ENCODE measurements at places on chromosomes 2 and 18.

- peak; percentile 21 for DNase-seq
These were observed 116.0 kb downstream of the TNS1 start for GRCh38 chr2:217886720-217887309.

DNA sequence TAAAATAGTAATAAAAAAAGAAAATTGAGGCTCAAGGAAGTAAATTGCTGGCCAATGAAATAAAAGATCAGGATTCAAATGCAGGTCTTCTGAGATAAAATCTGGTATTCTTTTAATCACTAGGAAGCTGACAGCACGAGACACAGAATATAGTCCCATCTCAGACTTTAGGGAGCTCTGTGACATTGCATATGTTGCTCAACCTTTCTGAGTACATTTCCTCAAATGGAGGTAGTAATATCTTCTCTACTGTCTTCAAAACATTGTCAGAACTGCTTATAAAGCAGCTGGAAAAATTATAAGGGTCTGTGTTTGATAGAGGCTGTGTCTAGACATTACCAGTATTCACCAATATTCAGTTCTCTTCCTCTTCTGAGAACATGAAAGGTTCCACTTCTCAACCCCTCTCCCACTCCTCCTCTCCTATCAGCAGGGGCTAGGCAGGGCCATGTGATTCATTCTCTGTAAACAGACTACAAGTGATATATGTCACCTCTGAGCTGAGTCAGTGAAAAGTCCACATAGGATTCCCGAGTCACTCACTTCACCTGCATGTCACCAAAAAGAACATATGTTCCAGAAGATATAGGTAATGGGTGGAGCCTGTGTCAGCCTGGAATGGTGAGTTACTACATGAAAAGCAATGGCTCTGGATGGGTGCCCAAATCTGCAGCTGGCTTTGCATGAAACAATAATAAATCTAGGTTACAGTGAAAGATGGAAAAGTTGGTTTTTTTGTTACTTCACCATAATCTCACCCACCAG lies 7.1 kb downstream of the KCNE4 start:
- DNase-seq = no peak

DNA sequence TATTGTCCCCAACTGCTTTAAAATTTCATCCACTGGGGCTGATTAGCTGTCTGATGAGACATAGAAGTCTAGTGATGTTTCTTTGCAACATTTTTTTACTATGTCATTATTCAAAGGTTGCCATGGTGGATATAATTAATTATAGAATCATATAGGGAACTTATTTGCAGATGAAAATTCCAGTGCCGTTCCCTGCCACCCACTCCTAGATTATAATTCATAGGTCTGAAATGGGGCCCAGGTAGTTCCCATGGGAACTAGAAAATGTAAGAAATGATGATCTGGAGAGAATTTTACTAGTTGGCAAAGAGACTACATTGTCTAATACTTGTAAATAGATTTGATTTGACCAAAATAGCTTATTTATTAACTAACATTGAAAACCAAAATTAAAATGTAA lies 1496.5 kb upstream of the NXPH2 start:
- no peak for DNase-seq

- DNase-seq = no peak
These were observed 17.1 kb downstream of the SLC8A1 start for GRCh38 chr2:40434731-40435271.

GRCh38 chr18:67232406-67232805 lies 284.1 kb downstream of the DSEL start:
- no peak for DNase-seq

- no peak for DNase-seq
These were observed 155.6 kb upstream of the XPO1 start for GRCh38 chr2:61693744-61694143.

GRCh38 chr18:834082-834720 lies 22.2 kb upstream of the YES1 start:
- no peak for DNase-seq

GRCh38 chr18:42824178-42824577 lies 291.3 kb downstream of the RIT2 start:
- no peak for DNase-seq

Measured in stimulated activated CD8-positive, alpha-beta memory T cell treated with anti-CD3 and anti-CD28 coated beads, Interleukin-4, amount 100 ng/mL, for 1 hour (primary cell).